Activated CD4-positive, alpha-beta T cell treated with anti-CD3 and anti-CD28 coated beads, Interleukin-2, Interleukin-6, amounts not matched to agents 100 ng/mL and 50 ng/mL, durations not matched to agents 16 hours and 8 hours (primary cell): ENCODE measurements at places on chromosomes 5 and 9.

DNA sequence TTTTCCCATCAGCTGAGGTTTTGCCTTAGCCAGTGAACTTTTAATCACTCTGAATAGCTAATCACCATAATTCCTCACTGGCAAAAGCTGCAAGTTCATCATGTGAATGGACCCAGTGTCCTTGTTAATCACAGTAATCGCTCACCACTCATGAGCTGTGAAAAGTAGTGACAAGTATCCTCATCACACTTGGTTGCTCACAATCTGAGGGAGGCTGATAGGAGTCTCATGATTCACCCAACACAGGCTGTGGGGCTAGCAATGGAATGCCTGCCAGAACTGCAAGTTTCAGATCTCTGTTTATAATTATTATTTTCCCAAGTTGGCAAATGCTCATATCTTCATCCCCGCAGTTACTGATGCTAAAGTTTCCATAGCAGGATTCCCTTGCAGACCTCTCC lies 467.2 kb downstream of the KIF4B start:
- DNase-seq: no peak

DNA sequence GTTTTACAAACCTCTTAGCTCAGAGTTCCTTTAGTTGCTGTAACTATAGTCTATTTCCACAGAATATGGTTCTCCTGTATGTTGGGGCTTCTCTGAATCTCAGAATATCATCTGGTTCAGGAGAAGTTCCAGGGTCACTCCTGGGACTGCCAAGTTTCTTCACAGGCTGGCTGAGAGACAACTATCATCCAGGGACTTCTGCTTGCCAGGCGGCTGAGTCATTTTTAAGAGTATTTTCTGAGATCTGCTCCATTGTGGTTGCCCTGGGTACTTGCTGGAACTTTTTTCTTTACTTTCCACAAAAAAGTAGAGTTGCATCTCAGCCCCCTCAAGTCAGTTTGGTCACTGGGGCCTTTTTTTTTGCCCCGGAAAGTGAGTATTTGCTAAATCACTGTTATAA lies 566.5 kb downstream of the LRRC70 start:
- no peak for DNase-seq

DNA sequence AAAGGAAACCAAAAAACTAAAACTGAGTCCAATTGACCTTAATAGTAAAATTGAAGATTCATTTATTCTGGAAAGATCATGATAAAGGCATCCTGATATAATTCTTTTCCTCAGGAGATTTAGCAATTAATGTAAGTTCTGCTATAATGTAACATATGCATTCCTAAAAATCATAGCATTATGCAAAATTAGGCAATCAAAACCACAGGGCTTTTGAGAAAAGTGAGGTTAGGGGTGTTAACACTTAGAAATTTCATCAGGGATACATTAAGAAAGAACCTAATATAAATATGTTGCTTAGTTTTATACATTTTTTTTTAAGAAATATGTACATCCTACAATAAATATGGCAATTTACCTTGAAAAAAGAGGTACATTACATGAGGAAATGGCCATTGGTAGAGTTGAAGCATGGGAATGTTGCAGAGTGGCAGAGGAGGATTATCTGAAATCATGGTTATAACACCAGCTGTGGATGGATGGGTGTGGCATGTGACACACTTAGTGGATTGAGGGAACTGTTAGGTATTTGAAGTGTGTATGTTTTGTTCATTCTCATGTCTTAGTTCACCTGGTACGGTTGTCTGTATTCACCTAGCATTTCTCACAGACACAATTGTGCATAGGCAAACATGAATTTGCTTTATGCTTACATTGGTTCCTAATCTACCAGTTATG lies 51.1 kb downstream of the CCNH start:
- no peak for DNase-seq

GRCh38 chr5:171673328-171673727 lies 112.3 kb upstream of the SMIM23 start:
- no peak for DNase-seq

DNA sequence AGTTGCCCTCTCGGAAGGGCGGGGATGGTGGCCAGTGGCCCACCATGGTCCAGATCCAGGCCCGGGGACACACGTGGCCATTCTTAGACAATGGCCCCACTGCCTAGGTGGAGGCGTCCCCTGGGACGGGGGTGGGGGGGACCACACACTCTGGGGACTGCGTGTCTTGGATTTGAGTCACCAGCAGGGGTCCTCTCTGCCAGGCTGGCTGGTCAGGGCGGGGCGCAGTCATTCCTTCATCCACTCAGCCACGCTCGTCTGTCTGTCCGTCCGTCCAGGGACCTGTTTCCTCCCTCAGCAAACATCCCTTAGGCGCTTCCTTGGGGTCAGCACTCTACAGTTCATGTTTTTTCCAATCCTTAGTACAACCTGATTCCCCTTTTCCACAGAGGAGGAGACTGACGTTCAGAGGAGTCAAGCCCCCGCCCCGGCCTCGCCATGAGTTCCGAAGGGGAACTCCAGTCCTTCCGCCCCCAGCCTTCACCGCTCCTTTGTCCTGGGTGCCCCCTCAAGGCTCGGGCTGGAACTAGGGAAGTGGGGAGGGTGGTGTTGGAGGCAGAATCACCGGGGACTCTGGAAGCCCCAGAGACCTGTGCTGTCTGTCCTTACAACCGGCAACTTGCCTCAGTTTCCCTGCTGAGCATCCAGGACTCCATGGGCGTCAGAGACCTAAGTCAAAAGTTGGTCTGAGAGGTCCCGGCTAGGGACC lies 276.6 kb upstream of the MVB12B start:
- DNase-seq: no peak

- DNase-seq: no peak
Measured at GRCh38 chr9:120774719-120775118, 18.5 kb downstream of the FBXW2 start.

GRCh38 chr5:109612278-109612905 lies 77.3 kb upstream of the MAN2A1 start:
- DNase-seq: no peak

DNA sequence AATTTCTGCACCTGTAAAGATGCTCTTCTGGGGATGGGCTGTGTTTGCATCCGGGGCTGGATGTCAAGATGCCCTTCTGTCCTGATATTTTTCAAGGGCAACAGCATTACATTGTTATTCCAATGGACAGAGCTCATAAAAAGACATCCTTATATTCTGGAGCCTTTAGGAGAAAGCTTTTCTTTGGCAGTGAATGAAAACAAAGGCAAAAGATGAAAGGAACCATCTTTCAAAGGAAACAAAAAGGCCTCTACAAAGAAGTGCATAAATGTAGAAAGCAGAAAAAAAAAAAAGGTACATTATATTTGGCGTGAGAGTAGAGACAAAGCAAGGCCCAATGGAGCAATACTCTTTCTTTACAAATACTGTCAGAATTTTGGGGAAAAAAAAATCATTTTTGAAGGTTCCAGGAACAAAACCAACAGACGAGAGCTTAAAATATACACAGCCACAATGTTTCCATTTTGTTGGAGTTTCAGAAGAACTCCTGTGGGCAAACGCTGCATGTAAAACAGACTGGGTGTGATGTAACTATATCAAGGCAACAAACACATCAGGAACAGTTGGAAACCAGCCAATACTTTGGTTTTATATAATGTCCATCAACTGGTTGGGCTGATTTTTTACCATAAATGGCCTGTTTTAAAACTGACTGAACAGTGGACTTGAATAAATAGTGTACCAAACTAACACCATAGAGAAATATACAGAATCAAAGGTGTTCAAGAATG lies 885.6 kb upstream of the DMAC1 start:
- no peak for DNase-seq
